ENCODE measurements at places on chromosomes 5 and 9. TPM values are rescaled to one million over a fixed set of nuclear protein-coding genes. Genes with fewer than 3 reads are reported as not detected.

DNA sequence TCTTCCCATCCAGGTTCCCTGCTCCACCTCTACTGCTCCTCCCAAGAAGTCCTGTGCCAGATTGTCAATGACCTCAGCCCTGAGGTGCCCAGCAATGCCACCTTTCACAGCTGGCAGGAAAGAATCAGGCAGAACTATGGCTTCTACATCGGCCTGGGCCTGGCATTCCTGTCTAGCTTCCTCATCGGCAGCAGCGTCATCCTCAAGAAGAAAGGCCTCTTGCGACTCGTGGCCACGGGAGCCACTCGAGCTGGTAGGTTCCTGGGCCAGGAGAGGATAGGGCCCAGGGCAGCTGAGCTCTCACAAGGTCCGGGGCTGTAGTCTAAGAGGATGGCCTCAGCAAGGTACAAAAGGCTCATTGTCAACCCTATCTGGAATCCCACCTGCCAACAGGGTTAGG is 3.1 kb downstream of the NIPAL4 start:
- no peak for DNase-seq

DNA sequence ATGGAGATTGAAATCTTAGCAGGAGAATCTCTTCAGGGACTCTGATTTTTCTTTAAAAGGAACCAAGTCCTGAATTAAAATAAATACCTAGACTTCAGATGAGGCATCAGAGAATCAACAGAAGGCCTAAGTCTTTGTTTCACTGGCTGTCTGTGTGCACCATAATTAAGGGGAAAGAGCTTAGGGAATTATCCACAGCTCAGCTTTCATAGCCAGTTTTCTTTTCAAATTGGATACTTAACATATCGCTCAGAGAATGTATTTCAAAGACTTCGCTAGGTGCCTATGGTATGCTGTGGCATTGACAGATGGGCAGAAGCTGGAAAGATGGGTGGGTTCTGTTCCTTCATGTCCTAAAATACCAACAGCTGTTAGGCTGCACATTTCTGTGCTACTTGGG is 325.8 kb downstream of the TMEM38B start:
- DNase-seq, result no peak

DNA sequence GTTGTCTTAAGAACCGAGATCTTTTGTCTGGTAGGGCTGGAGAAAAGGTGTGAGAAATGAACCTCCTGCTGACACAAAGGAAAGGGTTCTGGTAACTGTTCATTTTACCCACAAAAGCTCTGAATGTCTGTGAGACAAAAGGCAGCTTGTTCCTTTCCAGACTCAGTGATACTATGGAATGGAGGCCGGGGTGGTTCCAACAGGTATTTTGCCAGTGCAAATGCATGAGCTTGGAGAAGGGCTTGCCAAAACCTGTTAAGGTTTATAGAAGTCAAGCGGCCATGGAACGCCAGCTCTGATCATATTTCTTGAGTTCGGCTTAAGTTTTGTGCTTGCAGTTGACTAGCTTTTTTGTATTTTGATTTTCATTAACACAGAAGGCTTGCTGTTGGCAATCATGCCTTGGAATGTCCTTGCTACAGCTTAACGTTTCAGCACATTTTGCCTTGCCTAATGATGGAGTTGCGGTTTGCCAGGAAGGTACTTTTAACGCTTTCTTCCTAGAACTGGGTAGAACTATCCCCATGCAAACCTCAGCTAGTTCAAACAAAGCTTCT is 328.6 kb downstream of the PIK3R1 start:
- DNase-seq, result no peak

DNA sequence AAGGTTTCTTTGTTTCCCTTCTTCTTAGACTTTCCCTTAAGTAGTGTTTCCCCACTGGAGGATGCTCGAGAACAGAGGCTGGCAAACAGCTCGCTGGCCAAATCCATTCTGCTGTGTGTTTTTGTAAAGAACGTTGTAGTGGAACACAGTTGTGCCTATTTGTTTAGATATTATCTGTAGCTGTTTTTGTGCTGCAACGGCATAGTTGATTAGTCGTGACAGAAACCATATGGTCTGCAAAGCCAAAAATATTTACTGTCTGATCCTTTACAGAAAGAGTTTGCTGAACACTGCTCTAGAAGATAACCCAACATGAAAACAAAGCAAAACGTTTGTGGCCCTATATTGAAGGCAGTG is 47.0 kb upstream of the EGFLAM start:
- no peak for DNase-seq

DNA sequence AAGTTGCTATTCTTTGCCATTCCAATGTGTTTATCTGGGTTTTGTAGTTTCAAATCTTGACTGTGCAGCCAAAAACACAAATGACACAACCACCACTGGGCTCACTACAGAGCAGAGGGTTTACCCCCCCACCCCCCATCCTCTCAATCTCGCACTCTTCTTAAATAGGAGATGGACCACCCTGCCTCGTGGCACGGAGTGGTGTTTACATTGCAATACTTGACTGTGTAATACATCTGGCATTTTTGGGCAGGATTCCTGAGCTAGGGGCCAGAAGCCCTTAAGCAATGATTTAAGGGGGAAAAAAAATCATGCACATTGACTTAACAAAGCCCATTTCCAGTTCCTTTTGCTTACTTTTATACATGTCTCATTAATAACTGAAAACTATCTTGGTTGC is 19.0 kb downstream of the PTCH1 start:
- no peak for DNase-seq

DNA sequence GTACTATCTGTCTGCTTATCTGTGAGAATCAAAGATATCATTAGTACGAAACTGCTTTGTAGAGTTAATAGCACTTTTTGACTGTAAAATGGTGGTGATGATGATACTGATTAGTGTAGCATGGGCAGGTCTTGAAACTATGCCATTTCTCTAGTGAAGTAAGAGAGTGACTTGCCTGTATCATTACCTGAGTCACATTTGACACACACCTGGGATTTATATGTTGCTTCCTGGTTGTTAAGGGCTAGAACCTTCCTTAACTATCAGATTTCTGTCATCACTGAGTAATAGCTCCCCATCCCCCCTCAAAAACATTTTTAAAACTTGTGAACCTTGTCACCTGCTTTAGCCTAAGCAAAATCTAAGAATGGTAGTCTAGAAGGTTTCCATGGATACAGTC is 135.6 kb upstream of the RORB start:
- DNase-seq, result no peak

DNA sequence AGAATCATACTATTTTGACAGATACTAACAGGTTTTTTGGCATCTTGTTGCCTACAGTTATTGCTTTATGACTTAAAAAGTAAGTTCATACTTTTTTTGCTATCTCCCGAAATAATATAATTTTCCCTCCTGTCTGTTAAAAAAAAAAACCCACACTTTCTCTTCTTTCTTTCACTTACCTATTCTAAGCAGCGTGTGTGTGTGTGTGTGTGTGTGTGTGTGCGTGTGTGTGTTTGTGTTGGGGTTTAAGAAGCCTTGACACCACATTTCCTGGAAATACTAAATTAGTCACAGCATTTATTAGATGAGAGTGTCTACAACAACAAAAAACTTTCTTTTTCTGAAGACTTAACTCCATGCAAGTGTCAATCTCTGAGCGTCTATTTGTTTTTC is 12.4 kb downstream of the TNFAIP8 start:
- no peak for DNase-seq

- DNase-seq, result no peak
Measured at GRCh38 chr9:33029231-33029786, 4.2 kb downstream of the DNAJA1 start.

- no peak for DNase-seq
Measured at GRCh38 chr5:139049780-139050179, 148.4 kb downstream of the SIL1 start.

FOXD4L3 gene
- not detected for total RNA-seq

DNA sequence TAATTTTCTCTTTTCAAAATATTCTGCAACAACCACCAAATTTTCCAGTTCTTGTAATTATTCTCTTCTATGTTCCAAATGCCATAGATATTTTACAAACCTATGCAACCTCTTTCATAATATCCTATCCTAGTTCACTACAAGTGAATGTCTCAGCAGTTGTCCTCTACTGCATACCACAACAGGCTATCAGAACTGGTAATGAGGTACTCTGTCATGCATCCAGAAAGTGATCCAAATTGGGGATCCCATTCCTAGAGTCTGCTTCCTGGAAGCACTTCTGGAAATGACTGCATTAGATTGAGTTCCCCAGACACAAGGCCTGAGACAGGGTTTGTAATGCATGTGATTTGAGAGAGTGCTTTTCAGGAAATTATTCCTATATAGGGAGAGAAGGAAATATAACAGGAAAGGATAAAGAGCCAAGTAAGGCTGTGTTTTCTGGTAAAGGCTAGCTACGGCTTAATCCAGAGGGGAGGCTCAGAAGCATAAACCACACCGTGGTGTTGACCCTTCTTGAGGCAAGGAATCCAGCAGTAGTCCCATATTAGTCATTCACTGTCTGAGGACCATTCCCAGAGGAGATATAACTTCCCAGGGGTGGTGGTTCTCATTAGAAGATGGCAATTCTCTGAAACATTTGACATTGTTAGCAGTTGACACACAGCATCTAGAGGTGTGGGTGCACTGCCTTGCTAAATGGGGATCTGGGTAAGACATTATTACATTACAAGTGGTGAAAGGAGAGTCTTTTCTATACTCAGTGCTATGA is 80.3 kb upstream of the FST start:
- no peak for DNase-seq

DNA sequence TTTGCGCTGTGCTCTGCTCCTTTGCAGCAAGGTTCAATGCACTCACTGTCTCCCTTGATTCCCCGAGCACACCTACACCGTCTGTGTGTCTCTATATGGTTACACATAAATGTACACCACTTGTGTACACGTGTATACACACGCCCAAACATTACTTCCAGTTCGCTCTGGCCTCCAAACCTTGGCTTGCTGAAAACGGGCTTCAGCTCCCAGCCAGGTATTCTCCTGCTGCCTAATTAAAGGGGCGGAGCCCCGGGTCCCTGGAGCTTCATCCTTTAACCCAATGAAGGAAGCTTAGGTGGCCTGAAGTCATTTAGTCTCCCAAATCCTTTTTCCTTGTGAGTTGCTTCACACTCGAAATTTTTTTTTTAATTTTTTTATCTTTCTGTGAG is 4.6 kb downstream of the ISL1 start:
- no peak for DNase-seq

GRCh38 chr9:1832960-1833359 is 182.2 kb upstream of the SMARCA2 start:
- DNase-seq, result no peak

DNA sequence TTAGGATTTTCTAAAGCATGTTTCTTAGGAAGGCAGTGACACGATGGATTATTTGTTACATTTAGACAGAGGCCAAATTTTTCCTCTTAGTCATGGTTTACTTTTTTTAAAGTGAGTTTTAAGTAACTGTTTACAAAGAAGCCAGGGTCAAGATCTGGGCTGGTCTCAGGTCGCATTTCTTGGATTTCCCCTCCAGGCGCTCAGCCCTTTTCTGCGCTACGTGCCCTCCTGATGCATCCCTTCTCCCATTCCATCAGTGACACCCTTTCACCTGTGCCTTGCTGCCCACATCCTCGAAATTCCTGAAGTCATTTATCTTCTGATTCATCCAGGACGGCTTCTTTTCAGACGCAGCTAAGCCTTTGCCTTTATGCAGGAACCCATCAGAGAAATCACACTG is 330.3 kb downstream of the IRX1 start:
- DNase-seq, result no peak

- DNase-seq, result no peak
Measured at GRCh38 chr5:133668458-133668857, 56.1 kb upstream of the FSTL4 start.

- DNase-seq, result no peak
Measured at GRCh38 chr9:19163631-19164030, 36.3 kb upstream of the PLIN2 start.

DNA sequence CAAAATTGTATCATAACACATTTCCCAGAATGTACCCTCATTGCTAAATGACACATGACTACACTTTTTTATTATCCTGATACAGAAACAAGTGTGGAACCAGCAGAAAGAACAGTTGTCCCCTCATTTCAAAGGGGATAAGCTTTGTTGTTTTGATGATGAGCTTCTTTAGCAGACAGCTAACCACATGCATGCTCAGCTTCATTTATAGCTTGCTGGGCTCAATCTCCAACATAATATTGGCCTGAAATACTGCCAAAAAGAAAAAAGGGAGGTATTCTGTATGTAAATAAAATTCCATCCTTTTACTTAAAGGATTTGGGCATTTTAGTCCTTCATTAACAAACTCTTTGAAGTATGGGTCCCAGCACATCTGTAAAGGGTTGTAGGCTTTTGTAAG is 120.4 kb downstream of the SPATA31D1 start:
- DNase-seq, result no peak

Measured in left lobe of liver (tissue), 2 donors.